ENCODE measurements at places on chromosomes 2 and 18.

DNA sequence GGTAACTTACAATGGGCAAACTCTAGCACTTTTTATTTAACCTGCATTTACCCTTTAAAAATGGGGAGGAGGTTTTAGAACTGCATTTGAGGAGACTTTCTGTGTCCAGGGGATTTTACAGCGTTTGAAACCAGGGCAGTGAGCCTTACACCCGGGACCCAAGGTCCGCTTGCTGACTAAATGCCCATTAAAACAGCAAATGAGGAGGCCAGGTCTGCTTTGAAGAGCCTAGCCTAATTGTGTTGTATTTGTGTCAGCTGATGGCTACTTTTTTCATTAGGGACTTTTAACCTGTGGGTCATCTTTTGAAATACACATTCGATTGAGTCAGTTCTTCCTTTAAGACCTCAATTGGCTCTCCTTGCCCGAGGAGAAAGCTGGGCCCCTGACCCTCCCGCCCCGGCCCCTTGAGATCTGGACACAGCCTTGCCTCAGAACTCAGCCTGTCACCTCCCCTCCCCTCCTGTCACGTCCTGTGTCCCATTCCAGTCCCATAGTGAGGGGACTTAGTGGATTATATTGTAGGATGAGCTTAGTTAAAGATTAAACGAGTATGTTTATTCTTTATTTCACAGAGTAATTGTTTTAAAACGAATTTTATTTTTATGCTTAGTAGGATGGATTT is 69.0 kb downstream of the KLHL29 start:
- no peak for DNase-seq

GRCh38 chr2:5123582-5124196 is 568.5 kb upstream of the SOX11 start:
- DNase-seq = no peak

DNA sequence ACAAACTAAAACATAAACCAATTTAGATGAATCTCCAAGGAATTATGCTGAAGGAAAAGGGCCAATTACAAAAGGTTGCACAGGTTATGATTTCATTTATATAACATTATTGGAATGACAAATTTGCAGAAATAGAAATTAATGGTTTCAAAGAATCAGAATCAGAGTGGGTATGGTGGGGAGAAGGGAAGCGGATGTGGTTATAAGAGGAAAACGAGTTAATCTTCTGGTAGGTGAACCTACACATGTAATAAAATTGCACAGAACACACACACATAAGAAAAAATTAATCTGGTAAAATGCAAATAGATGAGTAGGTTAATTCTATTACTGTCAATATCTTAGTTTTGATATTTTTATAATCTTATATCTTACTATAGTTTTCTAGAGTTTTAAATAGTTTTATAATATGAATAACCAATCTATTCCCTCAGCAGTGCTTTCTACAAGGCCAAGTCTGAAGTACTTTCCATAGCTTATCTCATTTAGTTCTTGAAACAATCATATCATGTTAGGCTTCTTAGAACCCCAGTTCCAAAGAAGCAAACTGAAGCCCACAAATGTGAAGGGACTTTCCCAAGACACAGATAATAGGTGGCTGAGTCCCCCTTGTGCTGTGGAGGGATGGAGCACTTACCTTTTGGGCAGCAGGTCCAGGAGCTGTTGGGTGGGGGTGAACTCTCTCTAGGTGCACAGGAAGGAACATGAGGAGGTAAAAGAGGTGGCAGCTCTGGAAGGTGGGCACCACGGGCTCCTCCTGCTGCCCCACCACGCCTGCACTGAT is 31.5 kb downstream of the ZNF519 start:
- no peak for DNase-seq

- no peak for DNase-seq
Measured at GRCh38 chr2:157172239-157172638, 85.3 kb upstream of the GALNT5 start.

DNA sequence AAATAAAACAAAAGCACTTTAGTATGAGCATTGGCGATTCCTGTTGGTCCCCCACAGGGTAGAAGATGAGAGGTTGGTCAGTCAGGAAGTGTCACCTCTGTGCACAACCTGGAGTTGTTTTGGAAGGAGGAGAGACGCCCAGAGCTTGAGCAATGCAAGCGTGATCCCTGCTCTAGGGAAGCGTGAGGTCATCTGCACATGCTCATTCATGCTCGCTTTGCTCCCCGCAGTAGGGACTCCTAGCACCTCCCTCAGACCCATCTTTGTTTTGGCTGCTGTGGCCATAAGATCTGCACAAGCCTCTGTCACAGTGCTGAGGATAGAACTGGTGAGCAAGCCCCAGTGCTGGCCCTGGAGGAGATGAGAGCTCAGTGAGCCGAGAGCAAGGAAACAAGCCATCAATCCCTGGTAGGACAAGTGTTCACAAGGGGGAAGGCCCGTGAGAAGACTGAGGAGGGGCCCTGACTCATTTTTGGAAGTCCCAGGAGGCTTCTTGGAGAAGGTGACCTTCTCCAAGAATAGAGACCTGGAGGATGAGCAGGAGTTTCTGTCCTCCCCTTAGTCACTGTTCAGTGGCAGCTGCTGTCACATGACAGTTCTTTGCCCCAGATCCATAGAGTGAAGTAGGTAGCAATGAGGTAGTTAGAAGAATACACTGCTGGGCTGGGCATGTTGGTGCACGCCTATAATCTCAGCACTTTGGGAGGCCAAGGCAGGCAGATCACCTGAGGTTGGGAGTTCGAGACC is 13.3 kb upstream of the ATP8B1 start:
- no peak for DNase-seq

DNA sequence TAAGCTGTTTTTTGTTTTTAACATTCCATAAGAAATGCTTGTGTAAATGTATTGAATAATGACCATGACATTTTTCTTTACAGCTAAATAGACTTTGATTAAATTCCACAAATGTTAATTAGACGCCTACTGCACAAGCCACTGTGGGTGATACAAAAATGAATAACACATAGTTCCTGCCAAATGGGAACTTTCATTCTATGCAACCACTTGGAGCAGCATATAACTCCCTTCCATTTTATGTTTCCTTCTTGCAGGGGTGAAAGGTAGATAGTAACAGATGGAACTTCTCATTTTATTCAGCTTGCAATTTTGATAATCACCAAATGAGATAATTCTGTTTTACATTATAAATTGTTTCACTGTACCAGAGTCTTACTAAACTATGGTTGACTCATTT is 70.0 kb upstream of the THUMPD2 start:
- no peak for DNase-seq

DNA sequence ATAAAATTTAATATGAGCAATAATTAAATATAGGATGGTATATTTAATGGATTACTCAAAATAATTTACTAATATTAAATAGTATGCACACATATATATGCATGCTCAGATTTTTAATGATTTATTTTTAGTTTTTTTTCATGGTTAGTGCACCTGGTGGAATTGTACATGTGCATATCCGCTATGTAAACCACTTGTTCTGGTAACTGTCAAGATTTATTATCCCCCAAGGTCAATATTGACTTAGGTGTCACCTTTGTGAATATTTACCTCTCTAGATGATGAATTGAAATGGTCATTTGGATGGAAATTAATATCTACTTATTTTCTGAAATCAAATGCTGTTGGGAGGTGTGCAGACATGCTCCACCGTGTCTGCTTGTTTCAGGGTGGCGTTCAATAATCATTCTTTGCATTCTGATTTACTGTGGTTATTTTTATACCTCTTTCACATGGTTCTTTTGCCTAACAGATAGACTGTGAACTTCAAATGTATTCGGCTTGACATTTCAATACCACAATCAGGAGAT is 14.7 kb downstream of the CNTNAP5 start:
- DNase-seq = no peak

DNA sequence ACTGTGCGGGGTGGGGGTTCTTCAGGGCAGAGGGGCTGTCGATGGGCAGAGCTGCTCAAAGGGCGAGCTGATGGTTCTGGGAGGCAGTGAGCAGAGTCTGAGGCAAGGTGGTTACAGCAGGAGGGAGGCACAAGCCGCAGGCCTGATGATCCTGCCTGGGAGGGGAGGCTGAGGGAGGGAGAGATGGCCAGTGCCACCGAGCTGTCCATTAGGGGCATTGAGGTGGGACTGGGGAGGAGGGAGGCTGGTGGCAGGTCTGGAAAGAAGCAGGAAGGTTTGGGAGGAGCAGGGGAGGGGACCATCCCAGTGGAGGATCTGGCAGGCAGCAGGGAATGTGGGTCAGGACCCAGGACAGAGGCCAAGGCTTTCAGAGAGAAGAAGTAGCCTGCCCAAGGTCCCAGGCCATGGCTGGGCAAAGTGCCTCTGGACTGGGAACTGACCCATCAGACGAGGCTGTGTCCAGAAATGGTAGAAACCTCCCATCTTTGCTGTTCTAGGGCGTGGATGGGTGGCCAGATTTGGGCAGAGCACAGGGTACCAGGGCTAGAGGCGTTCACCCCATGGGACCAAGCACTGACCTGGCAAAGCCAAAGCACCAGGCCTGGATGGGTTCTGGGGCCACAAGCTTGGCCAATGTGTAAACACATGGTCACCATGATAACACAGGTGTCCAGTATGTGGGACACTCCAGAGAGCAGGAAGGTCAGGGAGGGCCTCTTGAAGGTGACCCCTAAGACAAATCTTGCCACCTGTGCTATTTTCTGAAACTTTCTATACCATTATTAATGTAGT is 55.5 kb downstream of the INHBB start:
- no peak for DNase-seq

DNA sequence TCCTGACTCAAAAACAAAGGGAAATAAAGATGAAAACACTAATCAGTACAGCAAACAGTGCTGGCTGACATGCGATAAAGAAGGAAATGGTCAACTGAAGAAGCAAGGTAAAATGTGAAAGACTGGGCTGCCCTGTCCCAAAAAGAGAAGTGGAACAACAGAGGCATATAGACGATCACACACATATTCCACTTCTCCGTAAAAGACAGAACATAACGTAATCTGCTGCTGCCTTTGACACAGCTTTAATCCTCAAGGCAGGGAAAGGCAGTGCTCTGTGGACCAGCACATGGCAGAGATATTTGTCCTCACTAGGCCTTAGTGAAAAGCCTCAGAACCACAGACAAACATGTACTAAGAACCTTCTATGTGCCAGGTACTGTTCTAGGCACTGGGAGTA is 24.3 kb upstream of the REL start:
- no peak for DNase-seq

GRCh38 chr2:207692206-207693065 is 19.0 kb upstream of the CCNYL1 start:
- DNase-seq = peak; percentile 19

- no peak for DNase-seq
Measured at GRCh38 chr2:143371616-143372015, 242.4 kb downstream of the ARHGAP15 start.

- DNase-seq = no peak
Measured at GRCh38 chr2:239230318-239231052, 170.3 kb downstream of the HDAC4 start.

DNA sequence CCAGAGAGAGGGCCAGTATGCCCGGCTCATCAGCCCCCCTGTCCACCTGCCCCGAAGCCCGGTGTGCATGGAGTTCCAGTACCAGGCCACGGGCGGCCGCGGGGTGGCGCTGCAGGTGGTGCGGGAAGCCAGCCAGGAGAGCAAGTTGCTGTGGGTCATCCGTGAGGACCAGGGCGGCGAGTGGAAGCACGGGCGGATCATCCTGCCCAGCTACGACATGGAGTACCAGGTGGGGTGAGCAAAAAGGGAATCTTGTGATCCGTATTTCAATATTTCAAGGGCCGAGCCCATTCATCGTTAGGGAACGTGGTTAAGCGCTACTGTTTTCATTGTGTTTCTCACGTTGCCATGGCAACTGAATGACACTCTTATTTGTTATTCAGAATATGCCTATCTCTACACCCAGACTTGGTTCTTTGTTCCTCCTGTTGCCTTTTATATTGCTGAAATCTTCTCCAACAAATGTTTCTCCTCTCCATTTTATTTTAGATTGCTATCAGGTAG is 81.5 kb downstream of the NRP2 start:
- peak; percentile 75 for DNase-seq

- no peak for DNase-seq
Measured at GRCh38 chr18:55213586-55213985, 254.3 kb upstream of the CCDC68 start.

GRCh38 chr18:48838921-48839818 is 111.6 kb downstream of the SMAD7 start:
- DNase-seq = peak; percentile 69

GRCh38 chr2:114139542-114139941 is 249.7 kb downstream of the ACTR3 start:
- no peak for DNase-seq

- no peak for DNase-seq
Measured at GRCh38 chr2:22329211-22330154, 1055.5 kb upstream of the KLHL29 start.

- no peak for DNase-seq
Measured at GRCh38 chr2:2530334-2530733, 199.3 kb upstream of the MYT1L start.

DNA sequence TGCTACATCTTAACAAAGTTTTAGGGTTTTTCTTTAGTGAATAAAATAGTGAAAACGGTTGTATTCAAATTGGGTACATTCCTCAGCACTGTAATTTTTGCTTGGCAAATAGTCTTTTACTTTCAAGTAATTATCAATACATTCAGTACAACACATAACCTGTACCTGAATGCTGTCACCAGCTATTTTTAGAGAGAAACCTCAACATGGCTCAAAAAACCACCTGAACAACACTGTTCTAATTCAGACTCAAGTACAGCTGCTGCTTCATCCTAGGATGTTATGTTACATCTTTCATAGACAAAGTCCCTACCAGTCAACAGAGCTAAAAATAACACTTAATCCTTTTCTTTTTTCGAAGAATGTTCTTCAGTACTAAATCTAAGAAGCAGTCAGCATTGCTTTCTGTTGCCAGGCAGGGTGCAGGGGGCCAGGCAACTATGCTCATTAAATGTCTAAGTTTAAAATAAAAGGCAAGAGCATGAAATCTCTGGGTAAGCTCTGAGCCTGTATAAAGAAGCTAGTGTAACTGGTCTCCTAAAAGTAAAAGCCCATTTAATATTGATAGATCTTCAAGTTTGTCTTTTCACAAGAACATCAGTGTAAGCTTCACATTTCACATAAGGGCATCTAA is 20.5 kb downstream of the PDIA6 start:
- no peak for DNase-seq

- DNase-seq = peak; percentile 51
Measured at GRCh38 chr2:234483568-234484251, 13.2 kb downstream of the ARL4C start.
